ENCODE measurements at places on chromosomes 4 and X.

DNA sequence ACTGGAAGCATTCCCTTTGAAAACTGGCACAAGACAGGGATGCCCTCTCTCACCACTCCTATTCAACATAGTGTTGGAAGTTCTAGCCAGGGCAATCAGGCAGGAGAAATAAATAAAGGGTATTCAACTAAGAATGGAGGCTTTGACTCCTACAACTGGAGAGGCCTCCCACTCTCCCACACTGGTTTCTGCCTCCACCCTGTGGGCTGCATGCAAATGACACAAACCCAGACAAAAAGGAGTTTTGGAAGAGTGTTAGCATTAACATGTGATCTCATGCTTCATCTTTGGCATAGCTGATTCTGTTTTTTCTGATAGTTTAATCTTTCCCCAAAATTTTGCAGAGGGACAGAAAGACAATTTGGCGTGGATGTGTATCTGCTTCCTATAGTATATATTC lies 80.8 kb upstream of the IQCM start:
- DNase-seq, result no peak

GRCh38 chr4:5752376-5753184 lies 41.6 kb downstream of the EVC start:
- no peak for DNase-seq

GRCh38 chr4:15006416-15007024 lies 4.2 kb downstream of the CPEB2 start:
- DNase-seq, result no peak

DNA sequence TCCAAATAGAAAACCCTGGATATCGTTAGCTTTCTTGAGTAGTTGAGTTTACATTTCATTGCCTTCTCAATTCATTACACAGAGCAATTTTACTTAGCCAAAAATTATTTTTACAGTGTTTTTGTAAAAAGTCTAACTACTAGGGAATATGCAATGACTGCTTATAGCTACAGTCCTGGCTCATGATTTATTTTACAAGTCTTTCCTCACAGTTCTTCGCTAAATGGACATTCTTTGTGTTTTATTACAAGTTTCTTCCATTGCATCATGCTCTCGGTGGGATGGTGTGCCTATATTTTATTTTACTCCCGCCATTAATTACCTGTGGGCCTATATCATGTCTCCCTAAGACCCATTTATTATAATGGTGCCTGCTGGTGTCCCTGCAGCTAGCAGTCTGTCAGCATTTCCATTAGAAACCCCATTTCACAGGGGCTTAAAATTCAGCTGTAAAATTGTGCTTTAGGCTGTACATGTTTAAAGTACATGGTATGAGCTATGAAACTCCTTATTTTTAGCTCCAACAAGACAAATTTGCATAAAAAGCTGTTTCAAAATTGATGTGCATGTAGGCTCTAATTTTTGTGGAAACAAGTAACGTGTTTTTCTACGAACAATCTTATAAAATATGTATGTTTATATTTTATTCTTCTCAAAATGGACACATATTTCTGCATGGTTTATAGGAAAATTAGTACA lies 227.4 kb downstream of the SLC7A11 start:
- DNase-seq, result no peak

- DNase-seq, result no peak
These were observed 51.7 kb upstream of the MCF2 start for GRCh38 chrX:139759637-139760036.

- no peak for DNase-seq
These were observed 365.7 kb upstream of the MAD2L1 start for GRCh38 chr4:120432301-120432860.

GRCh38 chrX:77446908-77447652 lies at the start of gene FGF16:
Gene FGF16 (plus strand): TSS chrX:77447389. CDS start chrX:77447675, 286 bp downstream.
- DNase-seq, result no peak

DNA sequence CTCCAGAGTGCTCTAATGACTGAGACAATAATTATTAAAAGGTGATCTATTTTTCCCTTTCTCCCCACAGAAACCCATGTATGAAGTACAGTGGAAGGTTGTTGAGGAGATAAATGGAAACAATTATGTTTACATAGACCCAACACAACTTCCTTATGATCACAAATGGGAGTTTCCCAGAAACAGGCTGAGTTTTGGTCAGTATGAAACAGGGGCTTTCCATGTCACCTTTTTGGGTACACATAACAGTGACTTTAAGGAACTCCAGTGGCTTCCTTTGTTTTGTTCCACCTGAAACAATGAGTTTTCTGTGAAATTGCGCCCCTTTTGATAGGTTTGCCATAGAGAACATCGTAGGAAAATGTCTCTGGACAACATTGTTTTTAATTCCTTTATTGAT lies 69.6 kb downstream of the KIT start:
- no peak for DNase-seq

DNA sequence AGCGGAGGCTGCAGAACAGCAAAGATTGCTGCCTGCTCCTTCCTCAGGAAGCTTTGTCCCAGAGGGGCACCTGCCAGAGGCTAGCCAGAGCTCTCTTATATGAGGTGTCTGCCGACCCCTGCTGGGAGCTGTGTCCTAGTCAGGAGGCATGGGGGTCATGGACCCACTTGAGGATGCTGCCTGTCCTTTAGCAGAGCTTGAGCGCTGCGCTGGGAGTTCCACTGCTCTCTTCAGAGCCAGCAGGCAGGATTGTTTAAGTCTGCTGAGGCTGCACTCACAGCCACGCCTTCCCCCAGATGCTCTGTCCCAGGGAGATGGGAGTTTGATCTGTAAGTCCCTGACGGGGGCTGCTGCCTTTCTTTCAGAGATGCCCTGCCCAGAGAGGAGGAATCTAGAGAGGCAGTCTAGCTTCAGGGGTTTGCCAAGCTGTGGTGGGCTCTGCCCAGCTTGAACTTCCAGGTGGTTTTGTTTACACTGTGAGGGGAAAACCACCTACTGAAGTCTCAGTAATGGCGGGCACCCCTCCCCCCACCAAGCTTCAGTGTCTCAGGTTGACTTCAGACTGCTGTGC lies 10.9 kb downstream of the DCK start:
- DNase-seq, result no peak

- DNase-seq, result no peak
These were observed 77.7 kb downstream of the TSPAN7 start for GRCh38 chrX:38638952-38639529.

DNA sequence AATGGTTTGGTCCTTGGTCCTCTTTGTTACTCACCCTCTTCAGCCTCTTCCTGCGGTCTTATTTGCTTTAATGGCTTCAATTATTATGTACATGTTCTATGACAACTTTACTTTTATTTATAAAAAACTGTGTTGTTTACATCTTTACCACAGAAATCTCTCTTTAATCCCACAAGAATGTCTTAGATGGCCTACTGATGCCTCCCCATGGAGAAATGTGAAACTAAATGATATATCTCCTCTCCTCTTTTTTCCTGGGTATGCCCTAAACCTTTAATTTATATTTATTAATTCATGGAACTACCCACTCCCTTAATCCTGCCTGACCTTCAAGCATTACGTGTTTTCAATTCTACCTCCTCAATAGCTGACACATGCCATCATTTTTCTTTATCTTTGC lies 573.2 kb downstream of the CENPC start:
- DNase-seq, result no peak

- no peak for DNase-seq
These were observed 64.1 kb upstream of the SCOC start for GRCh38 chr4:140309124-140309870.

DNA sequence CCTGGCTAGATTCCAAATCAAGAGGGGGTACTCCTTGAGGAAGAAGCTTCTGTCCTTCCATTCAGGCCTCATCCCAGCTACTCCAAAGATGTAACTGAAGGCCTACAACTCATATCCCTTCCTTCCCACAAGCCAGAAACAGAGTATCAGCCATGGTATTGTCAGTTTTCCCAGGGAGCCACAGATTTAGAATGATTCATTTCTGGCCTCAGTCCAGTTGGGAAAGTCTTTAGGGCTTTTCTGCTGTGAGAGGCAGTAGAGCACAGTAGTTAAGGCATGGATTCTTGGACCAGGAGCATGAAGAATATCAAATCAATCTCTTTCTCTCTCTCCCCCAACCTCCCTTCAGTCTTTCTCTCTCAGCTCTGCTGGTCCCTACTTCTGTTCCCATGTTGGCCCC lies 505.0 kb downstream of the BCOR start:
- no peak for DNase-seq
